ENCODE measurements at places on chromosomes 12 and 14. TPM values are rescaled to one million over a fixed set of nuclear protein-coding genes. Genes with fewer than 3 reads are reported as not detected.

EVL gene
- 180 TPM for total RNA-seq

DNA sequence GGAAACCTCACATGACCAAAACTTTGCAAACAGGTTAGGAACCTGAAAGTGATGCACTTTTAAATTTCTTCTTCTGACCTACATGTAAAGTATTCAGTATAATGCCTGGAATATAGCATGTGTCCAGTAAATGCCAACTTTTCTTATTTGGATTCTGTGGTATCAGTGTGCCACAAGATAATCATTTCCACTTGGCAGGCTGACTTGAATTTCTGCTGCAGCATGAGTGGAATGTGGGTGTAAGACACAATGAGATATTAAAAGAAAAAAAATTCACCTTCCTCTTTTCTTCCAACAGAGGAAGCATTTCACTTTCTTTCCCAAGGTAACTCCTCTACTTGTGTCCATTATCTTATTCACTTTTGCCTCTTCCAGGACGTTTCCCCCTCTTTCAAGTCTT lies 141.9 kb upstream of the PRKD1 start:
- no peak for DNase-seq

- no peak for DNase-seq
These were observed 49.6 kb downstream of the CALM1 start for GRCh38 chr14:90446405-90446804.

DNA sequence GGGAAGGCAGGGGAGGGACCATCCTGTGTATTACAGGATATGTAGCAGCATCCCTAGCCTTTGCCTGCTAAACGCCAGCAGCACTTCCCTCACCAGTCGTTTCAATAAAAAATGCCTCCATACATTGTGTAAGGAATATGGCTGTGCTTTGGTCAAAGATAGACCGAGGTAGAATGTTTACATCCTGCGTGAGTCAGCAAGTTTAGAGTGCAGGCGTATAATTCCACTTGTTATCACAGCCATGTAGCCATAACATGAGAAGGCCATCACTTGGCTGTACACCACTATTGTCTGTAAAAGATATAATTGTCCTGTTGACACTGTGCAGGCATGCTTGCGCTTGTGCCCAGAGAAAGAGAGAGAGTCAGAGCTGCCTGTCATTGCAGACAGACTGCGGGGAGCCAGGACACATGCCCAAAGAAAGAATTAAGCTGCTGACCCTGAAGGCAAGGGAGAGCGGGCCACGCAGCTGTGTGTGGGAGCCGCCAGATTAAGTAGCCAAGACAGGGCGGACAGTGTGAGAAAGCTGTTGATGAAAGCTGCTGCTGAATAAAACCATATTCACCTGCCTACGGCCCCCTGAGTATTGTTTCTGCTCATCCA lies 68.4 kb downstream of the CRACR2A start:
- DNase-seq: no peak

GRCh38 chr12:128245121-128245520 lies 21.8 kb upstream of the TMEM132C start:
- DNase-seq: no peak

- no peak for DNase-seq
These were observed 143.7 kb upstream of the FRMD6 start for GRCh38 chr14:51507906-51508511.

- DNase-seq: no peak
These were observed 65.0 kb upstream of the AMN start for GRCh38 chr14:102857444-102857843.

GRCh38 chr14:68943107-68943506 lies 36.0 kb downstream of the ACTN1 start:
- no peak for DNase-seq

PGF gene
- total RNA-seq: 0.10 TPM

- no peak for DNase-seq
These were observed 81.2 kb downstream of the CHGA start for GRCh38 chr14:93003945-93004698.

DNA sequence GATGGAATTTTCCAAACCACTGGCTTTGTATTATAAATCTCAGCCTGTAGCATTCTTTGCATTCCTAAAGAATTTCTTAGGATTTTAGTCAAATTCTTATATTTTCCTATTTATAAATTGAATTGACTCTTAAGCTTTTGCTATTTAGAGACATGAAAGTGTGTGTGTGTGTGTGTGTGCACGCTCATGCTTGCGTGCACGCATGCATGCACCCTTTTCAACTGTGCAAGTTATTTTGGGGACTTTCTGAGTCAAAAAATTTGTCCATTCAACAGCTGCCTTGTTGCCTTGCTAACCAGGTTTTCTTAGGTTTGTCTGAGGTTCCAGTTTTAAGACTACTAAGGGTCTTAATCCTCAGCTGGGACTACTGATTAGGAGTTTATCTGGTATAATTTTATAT lies 42.6 kb downstream of the GPATCH2L start:
- no peak for DNase-seq

GRCh38 chr12:131913666-131914065 lies 15.4 kb upstream of the PUS1 start:
- DNase-seq: no peak
